ENCODE measurements at places on chromosomes 6 and 20. TPM values are rescaled to one million over a fixed set of nuclear protein-coding genes. Genes with fewer than 3 reads are reported as not detected.

COMMD7 gene
- 55.7 TPM for total RNA-seq

SAMD5 gene
- 0.48 TPM for total RNA-seq

LYRM2 gene
- 30.0 TPM for total RNA-seq

TAGAP gene
- 38.1 TPM for total RNA-seq

MUC22 gene
- total RNA-seq = not detected

GRCh38 chr6:40135491-40136072 is 201.3 kb upstream of the MOCS1 start:
- no peak for DNase-seq

GRCh38 chr20:16518784-16519084 is 54.5 kb downstream of the KIF16B start:
- DNase-seq = no peak

- DNase-seq = no peak
Measured at GRCh38 chr20:36061754-36062153, 92.8 kb upstream of the EPB41L1 start.

DNA sequence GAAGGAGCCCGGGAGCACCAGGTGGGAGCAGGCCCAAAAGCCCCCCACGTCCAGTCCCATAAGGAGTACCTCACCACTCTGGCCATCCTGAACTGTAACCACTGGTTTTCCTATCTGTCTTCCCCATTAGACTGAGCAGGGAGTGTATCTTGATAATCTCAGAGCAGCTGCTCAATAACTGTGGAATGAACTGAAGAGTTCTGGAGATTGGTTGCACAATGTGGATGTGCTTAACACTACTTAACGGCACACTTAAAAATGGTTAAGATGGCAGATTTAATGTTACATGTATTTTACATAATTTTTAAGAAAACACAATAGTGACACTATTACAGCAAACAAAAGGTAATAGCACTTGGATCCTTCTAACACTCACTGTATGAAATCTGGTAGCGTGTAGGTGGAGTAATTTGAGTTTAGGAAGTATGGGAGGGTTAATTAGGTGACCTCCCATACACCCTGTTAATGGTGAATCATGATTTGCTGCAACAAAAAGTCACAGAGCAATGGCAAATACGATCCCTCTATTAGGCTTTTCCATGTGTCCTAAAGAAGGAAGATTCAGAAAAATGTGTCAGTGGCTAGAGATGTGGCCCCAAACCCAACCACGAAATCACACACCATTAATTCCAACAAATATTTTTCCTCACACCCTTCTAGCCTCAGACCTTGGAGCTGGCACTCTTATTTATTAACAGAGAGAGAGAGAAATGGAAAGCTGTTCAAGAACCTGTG is 18.4 kb downstream of the TRAM2 start:
- no peak for DNase-seq

GRCh38 chr6:143773506-143774150 is 69.5 kb upstream of the LTV1 start:
- no peak for DNase-seq

DNA sequence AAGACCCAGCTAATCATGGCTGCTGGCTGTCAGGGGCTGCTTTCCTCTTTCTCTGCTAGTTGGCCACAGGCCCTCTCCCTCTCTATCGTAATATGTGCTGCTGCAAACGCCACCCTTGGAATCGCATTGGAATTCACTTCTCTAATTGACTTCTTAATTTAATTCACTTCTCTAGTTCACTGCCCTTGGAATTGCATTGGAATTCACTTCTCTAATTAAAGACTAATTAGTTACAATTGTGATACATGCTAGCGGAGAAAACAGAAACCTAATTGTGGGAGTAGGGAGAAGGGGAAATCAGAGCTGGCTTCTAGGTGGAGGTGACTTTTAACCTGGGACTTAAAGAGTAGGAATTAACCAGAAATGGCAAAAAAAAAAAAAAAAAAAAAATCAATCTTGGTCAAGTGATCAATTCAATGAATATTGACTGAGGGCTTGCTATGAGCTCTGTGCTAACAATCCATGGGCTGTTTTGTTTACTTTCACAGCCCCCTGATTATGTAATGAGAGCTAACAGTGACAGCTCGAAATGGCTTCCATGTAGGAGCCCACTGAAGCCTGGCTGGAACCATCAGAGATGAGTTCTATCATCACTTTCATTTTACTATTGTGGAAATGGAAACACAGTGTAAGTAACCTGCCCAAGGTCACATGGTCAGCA is 11.3 kb downstream of the ZFP64 start:
- DNase-seq = no peak

- DNase-seq = no peak
Measured at GRCh38 chr20:5216663-5217062, 89.9 kb downstream of the CDS2 start.

DNA sequence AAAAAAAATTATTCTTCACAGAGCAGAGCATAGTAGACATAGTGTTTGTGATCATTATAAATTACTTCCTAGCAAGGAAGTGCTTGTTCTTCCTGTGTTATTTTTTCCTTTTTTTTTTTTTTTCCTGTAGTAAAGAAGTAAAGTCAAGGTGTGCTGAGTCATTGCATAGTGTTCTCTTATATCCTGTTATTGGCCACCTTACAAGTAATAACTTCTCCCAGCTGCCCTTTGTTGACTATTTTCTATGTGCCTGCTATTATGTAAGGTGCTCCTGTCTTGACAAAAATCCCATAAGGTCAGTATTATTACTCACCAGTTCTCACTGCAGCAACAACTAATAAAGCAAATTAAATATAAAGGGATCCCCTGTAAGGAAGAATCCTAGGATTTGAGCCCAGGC is 195.3 kb downstream of the GJA1 start:
- DNase-seq = no peak

GRCh38 chr6:53879608-53880007 is 84.8 kb downstream of the LRRC1 start:
- DNase-seq = no peak

DNA sequence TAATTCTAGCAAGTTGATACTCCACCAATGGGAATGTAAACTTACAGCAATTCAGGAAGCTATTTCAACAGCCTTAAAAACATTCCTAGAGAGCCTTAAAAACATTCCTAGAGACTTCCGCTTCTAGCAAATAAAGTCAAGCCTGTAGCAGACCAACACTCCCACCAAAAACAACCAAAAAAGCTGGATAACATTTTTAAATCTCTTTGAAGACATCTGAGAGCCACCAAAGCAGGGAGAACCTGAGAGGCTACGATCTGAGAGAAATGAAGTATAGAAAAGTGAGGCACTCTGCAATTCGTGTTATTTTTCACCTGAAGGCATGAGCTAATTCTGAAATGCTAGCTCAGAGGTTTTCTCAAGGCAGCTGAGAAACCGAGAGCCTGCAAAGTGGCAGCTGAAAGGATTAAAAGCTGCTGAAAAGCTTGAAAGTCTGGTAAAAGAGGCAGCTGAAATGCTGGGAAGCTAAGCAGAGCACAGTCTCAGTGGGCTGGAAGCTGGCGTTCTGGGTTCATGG is 20.9 kb downstream of the GPR63 start:
- no peak for DNase-seq

DNA sequence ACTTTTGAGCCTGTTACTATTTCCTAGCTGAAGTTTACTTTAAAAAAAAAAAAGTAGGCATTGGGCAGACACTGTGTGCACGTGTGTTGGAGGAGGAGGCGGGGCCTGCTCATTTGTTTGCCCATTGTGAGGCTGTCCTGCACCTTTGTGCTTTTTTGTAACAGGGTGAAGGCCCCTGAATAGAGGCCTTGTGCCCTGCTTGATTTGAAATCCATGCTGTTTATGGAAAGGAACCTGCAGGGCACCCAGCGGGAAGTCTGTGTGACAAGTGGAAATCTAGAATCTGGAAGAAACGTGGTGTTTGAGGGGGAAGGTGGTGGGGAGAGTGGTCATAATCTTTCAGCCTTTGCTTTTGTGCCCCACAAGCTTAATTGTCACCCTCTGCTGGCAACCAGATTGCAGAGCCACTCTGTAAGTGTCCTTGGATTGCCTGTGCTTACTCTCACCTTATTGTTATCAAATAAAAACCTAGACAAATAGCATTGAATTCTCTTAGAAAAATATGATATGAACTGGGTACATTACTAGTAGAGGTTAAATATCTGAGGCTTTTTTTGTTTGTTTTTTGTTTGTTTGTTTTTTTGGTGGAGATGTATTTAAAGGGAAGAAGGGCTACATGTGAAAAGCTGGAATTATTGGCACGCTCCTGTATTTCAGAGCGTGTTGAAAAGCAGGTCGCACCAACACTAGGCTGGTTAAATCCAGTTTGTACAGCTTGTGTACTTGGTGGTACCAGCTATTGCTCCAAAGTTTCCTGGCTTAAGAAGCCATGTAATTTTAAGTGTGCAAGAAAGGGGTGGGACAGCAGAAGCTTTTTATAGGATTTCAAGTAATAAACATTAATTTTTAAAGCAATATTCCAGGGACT is 156.3 kb downstream of the ARID1B start:
- DNase-seq = no peak

- no peak for DNase-seq
Measured at GRCh38 chr20:41061155-41061554, 32.5 kb downstream of the TOP1 start.

DNA sequence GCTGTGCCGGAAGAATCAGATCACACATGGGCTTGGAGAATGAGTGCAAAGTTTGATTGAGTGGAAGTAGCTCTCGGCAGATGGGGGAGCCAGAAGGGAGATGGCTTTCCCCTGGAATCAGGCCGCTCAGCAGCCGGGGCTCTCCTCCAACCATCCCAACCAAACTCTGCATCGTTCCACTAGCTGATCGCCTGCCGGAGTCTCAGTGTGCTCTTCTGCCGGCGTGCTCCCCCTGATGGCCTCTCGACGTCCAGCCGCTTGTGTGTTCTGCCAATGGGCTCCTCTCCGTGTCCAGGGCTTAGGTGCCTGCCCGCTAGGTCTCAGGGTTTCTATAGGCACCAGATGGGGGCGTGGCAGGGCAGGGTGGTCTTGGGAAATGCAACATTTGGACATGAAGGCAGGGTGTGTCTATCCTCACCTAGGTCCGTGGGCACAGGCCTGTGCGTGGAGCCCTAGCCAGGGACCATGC is 4.9 kb upstream of the BIRC7 start:
- DNase-seq = no peak

DNA sequence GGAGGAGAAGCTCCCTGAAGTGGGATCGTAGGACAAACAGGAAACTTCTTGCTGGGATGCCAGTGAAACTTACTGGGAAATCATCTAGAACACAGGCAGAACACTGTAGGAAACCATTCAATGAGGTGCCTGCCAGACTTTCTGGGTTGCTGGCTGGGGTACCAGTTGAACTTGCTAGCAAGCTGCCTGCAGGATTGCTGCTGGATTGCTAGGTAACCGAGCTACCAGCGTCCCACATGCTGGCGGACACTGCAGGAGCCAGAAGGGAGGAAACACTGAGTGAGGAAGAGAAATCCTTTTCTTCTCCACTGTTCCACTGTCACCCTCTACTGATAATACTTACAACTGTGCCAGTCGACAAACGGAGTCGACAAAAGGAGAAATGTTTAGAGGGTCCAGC is 91.3 kb upstream of the SLC35B3 start:
- DNase-seq = no peak

GRCh38 chr6:46491201-46491627 is at the start of gene RCAN2:
RCAN2 (minus strand) TSS chr6:46491449.
- DNase-seq = no peak

DNA sequence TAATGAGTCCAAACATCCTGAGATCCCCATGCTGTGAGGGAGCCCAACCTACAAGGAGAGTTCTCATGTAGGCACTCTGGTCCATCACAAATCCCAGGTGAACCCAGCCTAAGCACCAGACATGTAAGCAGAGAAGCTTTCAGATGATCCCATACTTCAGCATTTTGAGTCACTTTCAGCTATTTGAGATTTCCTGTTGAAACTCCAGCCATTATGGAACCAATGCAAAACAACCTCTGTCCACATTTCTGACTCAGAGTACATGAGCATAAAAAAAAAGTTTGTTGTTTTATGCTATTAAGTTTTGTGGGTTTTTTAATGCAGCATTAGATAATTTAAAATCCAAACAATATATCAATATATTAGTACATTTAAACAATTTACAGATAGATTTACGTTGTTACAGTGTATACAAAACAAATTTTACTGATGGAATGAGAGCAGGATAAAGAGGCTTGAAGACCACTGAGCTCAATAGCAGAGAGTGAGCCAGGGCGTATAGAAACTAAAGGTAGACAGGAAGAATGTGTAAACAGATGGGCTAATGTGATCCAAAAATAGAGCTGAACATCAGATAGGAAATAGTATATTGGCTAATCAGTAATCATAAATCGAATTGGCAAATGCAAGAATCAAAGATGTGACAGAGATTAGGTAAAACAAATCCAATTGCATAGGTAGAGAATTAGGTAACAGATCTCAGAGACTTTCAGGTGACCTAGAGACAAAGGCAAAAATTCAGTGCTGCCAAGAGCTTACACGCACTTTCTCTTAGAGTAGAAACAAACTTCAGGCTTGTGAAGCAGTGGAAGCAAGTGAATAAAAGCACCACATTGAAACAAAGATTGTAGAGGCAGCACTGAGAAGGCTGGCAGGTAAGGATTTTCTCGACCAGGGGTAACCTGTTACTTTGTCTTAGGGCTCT is 36.2 kb upstream of the PLCB1 start:
- no peak for DNase-seq
